Esophagus squamous epithelium (tissue), 5 donors: ENCODE measurements at places on chromosomes 1 and 21.

DNA sequence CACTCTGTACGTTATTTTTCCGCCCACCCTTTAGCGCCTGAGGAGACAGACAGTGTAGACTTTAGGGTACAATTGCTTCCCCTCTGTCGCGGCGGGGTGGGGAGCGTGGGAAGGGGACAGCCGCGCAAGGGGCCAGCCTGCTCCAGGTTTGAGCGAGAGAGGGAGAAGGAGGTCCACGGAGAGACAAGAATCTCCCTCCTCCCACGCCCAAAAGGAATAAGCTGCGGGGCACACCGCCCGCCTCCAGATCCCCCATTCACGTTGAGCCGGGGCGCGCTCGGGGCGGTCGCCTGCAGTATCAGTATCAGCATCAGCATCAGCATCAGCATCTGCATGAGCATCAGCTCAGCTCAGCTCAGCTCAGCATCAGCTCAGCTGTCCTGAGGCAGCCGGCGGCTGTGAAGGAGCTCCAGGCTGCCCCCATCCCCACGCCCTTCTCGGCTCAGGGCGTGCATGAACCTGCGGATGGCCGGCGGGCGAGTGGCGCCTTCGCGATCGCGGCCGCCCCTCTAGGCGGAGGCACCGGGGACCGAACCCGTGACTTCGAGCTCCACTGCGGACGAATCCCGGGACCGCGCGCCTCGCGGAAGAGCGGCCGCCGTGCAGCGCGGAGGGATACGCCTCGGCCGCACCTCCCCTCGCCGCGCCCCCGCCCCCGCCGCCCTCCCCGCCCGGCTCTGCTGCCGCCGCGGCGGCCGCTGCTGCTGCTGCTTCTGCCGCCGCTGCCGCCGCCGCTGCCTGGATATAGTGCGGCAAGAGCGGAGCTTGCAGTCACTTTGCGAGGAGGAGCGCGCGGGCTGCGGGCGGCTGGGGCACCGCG is at the start of gene NCAM2:
Gene NCAM2, plus strand, starts transcription at position 774 of the 820 bp plus-strand sequence.
- no peaks in the 10 kb centered on the region for H3K27me3 ChIP-seq
- no peak for DNase-seq
- H3K4me1 ChIP-seq: no peaks in the 10 kb centered on the region

DNA sequence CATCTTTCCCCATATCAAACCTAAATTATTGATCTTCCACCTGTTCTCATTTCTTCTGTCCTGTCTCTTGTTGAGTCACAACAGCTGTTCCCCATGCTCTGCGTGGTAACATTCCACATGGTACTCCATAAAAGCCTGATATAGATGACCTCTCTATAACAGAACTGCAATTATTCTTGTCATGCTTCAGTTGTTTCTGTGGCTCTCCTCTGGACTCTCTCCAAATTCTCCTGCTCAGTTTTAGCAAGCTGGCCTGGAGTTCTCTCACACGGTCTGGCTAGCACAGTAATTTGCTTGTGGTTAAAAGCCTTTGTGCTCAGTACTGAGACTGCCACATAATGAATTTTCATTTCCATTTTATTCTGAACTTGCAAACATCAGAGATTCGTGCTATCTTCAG is 10.6 kb upstream of the LRRC39 start:
- H3K4me3 ChIP-seq: no peak overlapping the region
- peaks cover 18% of the 10 kb centered on the region for H3K4me1 ChIP-seq
- peak overlapping the region; percentile 1 for H3K27ac ChIP-seq
- H3K36me3 ChIP-seq: no peaks in the 10 kb centered on the region

- H3K4me3 ChIP-seq: no peak overlapping the region
- DNase-seq: no peak
- H3K36me3 ChIP-seq: no peaks in the 10 kb centered on the region
- peaks cover 71% of the 10 kb centered on the region for H3K4me1 ChIP-seq
Measured at GRCh38 chr21:33028287-33028670, 2.5 kb downstream of the OLIG2 start.

GRCh38 chr1:244778344-244778743 is 57.1 kb upstream of the COX20 start:
- DNase-seq: no peak
- no peaks in the 10 kb centered on the region for H3K27me3 ChIP-seq
- no peaks in the 10 kb centered on the region for H3K4me1 ChIP-seq
- H3K27ac ChIP-seq: no peak overlapping the region
